ENCODE measurements at places on chromosomes 1 and 21. TPM values are rescaled to one million over a fixed set of nuclear protein-coding genes. Genes with fewer than 3 reads are reported as not detected.
A peak's percentile ranks its signal among the peaks of the same experiment; 100 is the strongest.

- DNase-seq: peak; percentile 41
Measured at GRCh38 chr1:6012529-6013318, 20.5 kb upstream of the NPHP4 start.

GRCh38 chr21:35050348-35051286, 1.5 kb upstream of the RUNX1 start:
- DNase-seq: no peak

DNA sequence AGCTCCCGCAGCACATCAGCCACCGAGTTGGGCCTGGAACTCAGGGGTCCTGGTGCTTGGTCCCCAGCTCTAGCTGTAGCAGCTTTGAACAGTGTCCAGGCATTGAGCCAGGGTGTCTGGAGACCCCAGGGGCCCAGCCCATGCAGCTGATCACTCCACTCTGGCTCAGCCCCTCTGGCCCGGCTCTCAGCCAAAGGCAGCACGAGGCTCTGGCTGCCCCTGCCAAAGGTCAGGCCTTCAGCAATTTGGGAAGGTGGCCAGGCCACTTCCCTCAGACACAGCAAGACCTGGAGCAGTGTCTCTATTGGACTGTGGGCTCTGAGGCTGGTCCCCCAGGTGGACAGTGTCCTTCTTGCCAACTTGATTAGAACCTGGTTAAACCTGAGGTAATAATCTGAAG, 34.4 kb upstream of the RNF19B start:
- DNase-seq: no peak

GRCh38 chr1:39297551-39297950, 93.1 kb downstream of the MACF1 start:
- no peak for DNase-seq

LAPTM5 gene
- total RNA-seq: 1.8 TPM

DNA sequence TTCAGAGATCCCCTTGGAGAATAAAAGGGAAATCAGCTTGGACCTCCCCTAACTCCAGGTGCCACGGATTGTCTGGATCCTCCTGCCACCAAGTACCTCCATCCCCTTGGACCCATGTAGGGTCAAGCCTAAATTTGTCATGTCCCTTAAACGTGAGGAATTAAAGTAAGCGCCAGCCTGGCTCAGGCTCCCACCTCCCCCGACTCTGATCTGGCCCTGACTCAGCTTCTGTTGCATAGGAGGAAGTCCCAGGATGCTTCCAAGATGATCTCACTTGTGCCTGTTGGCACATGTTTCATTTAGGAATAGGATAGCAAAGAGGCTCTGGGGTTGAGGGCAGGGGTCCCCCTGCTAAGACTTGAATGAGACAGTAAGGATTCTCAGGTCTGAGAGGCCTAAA, 231.9 kb upstream of the JUN start:
- peak; percentile 64 for DNase-seq

GRCh38 chr1:168481586-168481985, 62.2 kb downstream of the XCL2 start:
- no peak for DNase-seq

CHI3L1 gene
- 932 TPM for total RNA-seq

DNA sequence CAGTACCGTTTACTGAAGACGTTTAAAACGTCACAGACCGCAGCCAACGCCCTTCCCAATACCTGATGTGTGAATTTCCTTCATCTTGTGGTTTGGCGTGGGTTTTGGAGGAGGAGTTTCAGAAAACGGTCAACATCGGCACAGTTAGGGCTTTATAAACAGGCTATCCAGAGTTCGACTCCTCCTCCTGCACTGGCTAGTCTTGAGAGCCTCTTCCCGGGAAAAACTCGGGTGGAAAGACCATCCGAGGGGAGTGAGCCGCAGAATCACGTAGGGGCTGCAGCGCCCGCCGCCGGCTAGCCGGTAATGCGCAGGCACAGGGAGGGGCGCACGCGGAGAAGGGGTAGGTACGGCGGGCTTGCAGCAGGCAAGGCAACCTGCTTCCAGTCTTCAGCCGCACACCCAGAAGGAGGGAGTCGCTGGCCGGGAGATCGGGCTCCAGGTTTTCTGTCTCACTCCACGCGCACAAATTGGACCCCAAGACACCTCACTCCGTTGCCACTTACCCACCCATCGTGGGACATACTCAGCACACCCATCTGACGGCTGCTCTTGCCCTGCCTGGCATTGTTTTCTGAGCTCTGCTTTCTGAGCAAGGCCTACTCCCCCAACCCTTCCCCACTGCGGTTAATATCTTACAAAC, 25.4 kb downstream of the SLC19A2 start:
- peak; percentile 23 for DNase-seq

DNA sequence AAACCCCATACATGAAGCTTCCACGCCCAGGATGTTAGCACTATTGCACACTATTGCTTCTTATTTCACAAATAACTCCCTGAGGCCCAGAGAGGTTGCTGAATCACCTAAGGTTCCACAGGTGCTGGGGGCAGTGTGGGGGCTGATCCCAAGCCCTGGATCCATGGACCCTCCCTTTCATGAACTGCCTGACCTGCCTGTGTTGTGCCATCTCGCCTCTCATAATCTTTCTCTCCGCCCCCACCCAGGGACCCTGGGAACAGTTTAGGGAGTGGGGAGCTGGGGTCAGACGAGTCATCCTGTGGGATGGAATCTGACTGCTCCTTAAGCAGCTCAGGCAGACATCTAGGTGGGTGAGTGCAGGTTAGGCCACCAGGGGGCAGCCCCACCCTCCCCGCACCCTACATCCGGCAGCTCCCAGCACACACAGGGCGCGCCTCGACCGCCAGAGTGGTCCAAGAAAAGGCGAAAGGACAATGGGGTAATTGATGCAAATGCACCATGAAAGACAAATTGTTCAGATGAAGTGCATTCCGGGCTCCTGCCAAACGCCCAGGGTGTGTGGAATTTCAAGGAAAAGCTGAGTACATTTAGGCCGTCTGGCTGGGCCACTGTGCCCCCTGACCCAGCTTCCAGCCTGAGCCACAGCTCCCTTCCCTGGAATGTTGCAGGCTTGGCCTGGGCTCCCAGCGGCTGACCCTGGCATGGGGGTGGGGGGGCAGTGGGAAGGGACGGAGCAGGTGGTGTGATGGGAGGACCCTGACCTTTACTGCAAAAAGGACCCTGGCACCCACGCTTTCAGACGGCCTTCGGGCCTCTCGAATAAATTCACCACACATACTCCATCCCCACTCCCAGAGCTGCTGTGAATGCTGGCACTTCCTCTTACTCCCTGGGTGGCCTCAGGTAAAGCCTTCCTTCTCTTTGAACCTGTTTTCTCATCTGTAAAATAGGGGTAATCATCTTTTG, 20.8 kb downstream of the PHLDA3 start:
- peak; percentile 95 for DNase-seq

HSPA6 gene
- total RNA-seq: 0.88 TPM

FTCD gene
- total RNA-seq: 0.36 TPM

GRCh38 chr1:76023669-76024435, 50.7 kb upstream of the ST6GALNAC3 start:
- peak; percentile 3 for DNase-seq
